ENCODE measurements at places on chromosomes 2 and 18.

DNA sequence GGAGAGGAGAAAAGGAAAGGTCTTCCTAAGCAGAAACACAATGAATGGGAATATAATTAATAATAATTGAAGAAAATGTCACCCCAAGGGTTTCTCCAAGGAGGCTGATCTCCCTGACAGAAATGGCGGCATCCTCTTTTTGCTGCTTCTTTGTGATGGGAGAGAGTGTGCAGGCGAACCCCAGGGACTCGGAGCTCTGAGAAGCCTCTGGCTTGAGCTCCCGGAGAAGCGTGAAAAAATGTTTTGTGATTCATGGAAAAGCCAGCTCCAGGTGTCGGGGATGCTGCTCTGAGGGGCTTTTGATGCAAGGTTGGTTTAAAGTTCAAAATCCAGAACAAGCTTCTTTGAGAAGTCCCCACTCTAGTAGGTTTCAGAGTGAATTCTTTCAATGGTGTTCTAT lies 91.0 kb downstream of the VWA3B start:
- DNase-seq, result no peak

GRCh38 chr2:23568626-23569190 lies 183.7 kb downstream of the KLHL29 start:
- no peak for DNase-seq

DNA sequence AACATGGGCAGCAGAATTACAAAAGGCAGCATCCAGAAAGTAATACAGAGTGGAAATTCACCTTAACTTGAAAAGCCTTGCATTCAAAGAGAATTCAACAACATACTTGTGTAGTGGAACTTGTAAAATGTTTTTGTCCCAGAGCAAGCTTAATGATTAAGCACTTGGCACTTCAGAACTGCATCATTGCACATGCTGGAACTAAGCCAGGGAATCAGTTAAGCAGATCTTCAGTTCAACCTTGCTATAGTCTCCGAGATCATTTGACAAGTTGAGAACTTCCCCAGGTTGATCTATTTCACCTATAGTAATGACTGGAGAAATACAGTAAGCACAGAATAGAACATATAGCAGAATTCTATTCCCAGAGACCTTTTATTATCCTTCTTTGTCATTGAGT lies 1337.2 kb upstream of the NXPH2 start:
- DNase-seq, result no peak

DNA sequence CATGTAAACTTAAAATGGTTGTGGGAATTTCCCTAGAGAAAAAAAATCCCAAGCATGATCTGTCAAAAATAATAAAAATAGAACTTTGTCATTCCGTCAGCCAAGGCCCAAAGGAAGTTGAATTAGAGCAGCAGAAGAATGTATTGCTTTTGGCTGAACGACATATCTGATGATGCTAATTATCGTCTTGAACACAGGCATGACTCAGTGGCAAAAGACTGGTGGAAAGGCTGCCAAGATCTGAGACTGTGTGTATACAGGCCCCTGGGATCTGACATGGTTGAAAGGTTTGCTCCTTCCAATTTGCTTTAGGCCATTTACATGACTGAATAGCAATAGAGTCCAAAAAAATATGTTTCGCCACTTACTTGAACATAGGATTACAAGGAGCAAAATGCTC lies 1057.1 kb upstream of the CRIM1 start:
- no peak for DNase-seq

DNA sequence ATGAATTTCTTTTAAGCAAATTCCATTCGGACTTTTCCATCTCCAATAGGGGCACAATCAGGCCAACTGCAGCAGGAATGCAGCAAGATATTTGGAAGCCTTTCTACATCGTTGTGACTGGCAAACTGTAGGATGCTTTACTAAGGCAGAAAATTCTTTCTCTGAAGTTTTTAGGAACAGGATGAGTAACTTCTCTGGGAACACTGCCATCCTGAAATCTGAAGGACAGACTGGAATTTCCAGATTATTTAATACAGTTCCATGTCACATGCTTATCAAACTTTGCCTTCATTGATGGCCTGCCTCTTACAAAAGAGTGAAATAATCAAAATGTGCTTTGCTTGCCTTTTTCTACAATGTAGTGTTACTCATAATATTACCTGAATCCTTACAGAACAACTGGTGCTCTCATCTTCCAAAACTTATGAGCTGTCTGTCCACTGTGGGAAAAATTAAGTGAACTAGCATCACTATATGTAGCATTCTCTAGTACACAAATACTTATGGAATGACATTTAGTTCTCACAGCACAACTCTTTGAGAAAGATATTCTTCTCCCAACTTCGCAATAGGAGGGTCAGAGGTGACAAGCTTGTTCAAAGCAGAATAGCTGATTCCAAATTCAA lies 32.0 kb upstream of the MAP2 start:
- no peak for DNase-seq

Data from NAMALWA (cell line).